ENCODE measurements at places on chromosomes 13 and 19.
A peak's percentile ranks its signal among the peaks of the same experiment; 100 is the strongest.

DNA sequence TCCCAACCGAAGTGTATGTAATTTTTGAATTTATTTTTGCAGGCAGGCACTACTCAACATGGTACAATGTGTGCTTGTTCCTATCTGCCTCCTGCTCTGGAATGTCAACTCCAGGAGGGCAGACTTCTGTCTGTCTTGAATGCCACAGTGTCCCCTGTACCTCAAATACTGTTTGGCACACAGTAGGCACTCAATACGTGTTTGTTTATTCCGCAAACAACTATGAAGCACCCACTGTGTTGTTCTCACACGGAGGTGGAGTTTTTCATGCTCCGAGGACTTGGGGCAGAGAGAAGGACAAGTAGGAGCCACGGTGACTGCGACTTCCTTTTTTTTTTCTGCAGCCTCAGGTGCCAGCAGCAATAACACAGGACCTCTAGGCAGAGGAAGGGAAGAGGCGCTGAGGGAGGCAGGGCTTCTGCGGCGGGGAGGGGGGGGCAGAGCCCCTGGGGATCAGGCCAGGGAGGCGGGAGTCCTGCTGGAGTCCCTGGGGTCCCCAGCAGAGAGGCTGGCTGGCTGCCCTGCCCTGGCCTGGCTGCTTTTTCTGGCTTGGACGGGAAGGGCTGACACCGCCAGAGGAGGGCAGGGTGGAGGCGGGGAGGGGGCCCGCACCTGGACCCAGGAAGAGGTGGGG is 29.3 kb upstream of the TNFAIP8L1 start:
- peak; percentile 68 for DNase-seq

GRCh38 chr19:34263745-34264237 is 9.4 kb downstream of the GARRE1 start:
- DNase-seq, result no peak

- DNase-seq, result no peak
These were observed 152.4 kb downstream of the DPF1 start for GRCh38 chr19:38071647-38072046.

- DNase-seq, result no peak
These were observed 467.2 kb upstream of the ARGLU1 start for GRCh38 chr13:107035186-107035585.

DNA sequence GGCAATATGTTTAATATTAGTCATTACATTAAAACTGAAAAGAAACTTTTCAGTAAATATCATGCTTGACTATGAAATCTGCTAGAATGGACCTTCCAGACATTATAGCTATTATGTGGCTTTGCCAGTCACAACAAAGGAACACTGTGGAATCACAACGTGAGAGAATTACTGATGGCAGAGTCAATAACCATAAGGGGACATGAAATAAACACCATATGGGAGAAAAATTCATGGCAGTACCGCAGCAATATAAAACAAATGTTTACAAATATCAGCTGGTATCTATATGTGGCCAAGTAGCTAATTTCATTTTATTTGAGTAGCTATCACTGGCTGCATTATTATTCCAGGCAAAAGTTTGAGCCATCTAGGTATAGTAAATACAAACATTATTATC is 1818.6 kb downstream of the PCDH9 start:
- DNase-seq, result no peak

GRCh38 chr13:67557642-67558241 is 327.6 kb upstream of the PCDH9 start:
- DNase-seq, result no peak

DNA sequence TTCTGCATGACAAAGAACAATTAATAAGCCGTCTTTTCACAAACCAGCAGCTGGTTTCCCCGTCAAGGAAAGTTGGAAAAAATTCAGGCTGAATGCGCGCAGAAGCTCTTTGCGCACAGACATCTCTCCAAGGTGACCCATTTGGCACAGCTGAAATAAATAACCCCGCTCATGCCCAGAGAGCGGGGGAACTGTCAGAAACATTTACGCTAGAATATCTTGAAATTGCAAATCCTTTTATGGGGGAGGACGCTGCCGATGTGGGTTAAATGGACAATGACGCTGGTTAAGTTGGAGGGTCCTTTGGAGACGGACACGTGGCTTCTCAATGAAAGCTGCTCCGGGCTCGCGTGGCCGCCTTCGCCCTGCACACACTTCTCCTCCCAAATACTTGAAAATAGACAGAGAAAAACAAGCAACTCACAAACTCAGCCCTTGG is 30.6 kb downstream of the GSX1 start:
- DNase-seq, result no peak

DNA sequence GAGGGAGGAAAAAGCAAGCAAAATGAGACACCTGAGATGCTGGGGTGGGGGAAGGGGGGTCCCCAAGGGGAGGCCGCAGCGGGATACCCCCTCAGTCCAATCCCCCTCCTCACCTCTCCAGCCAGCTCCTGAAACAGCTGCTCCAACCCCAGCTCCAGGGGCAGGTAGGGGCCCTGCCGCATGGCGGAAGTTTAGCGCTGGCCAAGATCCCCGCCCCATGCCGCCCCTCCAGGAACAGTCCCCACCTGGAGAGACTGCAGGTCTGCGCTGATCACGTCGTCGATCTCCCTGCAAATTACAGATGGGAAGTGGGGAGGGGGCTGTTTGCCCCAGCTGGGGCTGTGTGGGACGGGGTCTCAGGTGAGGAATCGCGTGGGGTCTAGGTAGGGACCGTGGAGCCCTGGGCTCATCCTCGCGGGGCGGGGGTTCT is 9.0 kb downstream of the CAPN12 start:
- no peak for DNase-seq

DNA sequence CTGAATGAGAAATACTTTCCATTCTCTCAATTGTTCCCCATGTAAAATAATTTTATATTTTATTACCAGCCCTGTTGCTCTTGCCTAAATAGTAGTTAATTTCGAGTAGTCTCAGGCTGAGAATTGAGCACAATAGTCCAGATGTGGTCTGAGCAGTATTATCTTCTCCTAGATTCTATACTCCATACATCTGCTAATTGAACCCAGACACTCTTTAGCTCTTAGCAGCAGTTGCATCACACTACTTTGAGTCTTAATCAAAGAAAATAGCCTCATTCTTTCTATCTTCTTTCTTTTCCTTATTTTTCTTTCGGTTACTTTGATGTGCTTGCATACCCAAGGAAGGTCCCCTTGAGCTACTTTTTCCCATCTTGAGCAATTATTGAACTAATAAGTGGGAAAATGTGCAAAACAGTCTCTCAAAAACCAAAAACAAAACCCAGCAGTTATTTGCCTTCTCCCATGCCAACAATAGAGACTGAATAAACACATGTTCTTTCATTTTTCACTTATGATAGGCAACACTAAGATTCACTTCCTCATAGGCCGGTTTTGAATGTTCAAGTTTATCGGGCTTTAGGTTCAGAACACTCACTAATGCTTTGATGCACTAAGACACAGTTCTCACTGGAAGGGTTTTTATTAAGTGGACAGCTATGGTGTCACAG is 204.5 kb downstream of the POU4F1 start:
- no peak for DNase-seq

- no peak for DNase-seq
These were observed 5.0 kb upstream of the TEX29 start for GRCh38 chr13:111315347-111315995.
